Stimulated activated CD4-positive, alpha-beta T cell treated with anti-CD3 and anti-CD28 coated beads, Interleukin-12 subunit alpha, Interleukin-12 subunit beta, amount 100 ng/mL, for 48 hours (primary cell): ENCODE measurements at places on chromosomes 5 and 9.
A peak's percentile ranks its signal among the peaks of the same experiment; 100 is the strongest.

DNA sequence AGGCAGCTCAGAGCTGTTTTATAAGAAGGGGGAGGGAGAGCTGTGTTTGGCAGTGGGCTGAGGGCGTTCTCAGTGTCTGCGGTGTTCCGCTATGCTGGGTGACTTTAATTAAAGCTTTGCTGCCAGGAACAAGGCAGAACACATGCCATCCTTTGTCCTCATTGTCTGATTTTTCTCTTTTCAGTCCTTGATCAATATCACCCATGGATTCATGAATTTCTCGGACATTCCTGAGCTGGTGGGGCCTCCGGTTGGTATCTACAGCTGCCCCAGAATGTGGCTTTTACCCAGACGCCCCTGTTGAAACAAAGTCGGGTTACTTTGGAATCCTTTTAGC lies 66.5 kb upstream of the TGFBR1 start:
- DNase-seq, result no peak

GRCh38 chr5:122120957-122121356 lies 8.4 kb upstream of the ZNF474 start:
- no peak for DNase-seq

DNA sequence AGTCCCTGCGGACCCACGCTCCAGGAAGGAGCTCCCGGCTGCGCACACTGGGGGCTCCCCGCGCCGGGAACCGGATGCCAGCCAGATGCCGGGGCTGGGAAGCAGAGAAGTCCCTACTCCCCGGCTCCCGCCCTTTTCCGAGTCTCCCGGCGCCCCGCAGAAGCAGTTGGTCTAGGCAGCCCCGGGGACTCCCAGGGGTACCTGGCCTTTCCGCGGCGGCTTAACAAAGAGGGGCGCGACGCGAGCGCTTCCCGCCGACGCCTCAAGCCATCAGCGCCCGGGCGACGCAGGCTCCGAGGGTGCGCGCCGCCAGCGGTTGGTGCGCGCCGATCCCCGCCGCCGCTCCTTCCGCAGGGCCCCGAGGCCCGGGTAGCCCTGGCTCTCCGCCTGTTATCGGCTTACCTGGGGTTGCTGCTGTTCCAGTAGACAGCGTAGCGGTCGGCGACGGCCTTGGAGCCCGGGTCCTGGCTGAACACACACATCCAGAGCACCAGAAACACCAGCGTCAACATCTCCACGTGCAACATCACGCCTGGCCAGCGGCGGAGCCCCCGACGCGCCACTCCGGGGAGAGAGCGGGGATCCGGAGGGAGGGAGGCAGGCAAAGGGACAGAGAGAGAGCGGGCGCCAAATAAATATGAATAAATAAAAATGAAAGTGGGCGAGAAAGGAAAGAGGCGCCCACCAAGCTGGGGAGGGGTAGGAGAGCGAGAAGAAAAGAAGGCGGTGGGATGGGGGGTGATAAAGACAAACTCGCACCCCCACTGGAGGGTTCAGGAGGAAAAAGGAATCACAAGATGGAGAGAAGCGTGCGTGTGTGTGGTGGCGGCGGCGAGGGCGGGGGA lies 428 bp downstream of the EFNA5 start:
- no peak for DNase-seq

GRCh38 chr5:84384604-84385575 lies at the start of gene EDIL3:
EDIL3 (minus strand) TSS chr5:84384880; CDS start chr5:84384374, 506 bp downstream.
- no peak for DNase-seq

DNA sequence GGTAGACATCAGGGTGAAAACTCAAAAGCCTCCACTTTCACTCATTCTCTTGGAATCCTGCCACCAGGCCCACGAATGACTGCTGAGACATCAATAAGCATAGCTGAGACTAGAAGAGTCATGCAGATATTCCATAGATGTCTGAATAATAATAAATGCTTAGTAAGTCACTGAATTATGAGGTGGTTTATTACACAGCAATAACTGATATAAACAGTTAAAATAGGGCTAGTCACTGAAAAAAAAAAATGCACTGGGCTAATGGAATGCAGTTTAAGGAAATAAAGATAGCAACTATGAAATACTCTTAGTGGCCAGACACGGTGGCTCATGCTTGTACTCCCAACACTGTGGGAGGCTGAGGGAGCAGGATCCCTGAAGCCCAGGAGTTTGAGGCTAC lies 262.8 kb upstream of the CDH6 start:
- DNase-seq, result no peak

- no peak for DNase-seq
Observed at GRCh38 chr5:138559937-138560336, 15.3 kb downstream of the HSPA9 start.

DNA sequence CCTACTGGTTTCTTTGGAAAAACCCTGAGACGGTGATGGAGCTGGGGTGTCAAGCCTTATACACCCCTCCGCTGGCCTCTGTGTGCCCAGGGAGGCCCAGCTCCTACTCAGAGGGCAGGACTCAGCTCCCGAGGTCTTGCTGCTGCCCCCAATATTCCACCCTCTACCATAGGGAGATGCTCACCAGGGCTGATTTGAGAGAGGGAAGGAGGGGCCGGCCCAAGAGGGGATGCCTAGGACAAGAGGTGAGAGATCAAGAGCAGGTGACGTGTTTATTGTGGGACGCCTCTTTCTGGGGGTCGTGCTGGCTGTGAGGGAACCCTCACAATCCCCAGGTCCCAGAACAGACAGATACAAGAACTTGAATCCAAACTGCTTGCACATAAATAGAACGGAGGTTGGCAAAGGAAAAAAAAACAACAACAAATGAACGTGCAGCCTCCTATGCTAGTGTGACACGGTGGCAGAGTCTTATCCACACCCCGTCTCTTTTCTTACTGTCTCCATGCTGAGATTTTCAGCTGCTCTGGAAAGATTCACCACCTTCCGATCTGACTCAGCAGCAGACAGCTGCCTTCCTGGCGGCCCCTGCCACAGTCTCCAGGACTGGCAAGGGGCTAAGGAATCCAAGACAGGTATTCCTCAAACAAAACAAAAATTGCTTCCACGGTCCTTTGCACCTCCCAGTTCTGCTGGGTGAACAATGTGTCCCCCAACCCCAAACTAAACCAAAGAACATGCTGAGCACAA lies 22.3 kb downstream of the FABP6 start:
- DNase-seq, result no peak

GRCh38 chr5:138935466-138935865 lies 60.3 kb upstream of the LRRTM2 start:
- no peak for DNase-seq

GRCh38 chr5:123044926-123045617 lies 8.5 kb upstream of the PPIC start:
- no peak for DNase-seq

- no peak for DNase-seq
Observed at GRCh38 chr9:83932011-83932410, 10.8 kb upstream of the KIF27 start.

- DNase-seq, result no peak
Observed at GRCh38 chr5:126777257-126777974, 480 bp downstream of the LMNB1 start.

DNA sequence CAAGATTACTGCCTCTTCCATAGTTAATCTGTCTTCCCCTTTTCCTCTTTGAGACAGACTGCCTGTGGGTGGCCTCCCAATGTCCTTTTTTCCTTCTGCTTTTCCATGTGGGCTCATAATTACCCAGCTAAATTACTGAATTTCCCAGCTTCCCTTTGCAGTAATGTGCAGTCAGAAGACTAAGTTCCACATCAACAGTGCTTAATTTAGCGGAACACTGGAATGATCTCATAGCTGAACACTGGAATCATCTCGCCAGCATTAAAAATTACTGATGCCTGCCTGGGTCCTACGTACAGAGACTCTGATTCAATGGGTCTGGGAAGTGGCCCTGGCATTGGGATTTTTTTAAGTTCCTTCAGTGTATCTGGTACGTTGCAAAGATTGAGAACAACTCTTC lies 84.3 kb downstream of the DNAH5 start:
- no peak for DNase-seq

DNA sequence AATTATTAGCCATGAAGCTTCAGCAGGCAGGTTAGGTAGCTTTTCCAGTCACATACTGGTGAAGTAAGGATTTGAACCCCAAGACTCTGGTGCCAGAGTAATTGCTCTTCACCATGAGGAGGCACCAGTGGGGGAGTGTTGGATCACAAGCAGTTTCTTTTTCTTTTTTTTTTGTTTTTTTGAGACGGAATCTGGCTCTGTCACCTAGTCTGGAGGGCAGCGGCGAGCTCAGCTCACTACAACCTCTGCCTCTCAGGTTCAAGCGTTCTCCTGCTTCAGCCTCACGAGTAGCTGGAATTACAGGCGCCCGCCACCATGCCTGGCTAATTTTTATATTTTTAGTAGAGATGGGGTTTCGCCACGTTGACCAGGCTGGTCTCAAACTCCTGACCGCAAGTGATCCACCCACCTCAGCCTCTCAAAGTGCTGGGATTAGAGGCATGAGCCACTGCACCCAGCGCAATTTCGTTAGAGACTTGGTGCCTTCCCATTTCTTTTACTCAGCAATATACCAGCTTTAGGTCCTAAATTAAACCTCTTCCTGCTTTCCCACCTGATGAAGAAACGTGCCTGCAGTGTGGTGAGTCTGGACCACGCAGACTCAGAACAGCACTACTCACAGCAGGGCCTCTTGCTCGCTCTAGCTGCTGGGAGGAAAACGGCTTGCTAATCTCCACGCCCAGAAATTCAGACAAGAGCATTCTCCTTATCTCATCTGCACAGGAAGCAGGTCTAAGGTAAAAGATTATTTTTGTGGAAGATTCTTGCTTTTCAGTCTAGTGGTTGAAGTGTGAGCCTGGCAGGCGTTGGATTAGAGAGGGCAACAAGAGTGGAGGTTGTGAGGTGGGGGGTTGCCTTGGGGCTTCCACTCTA lies at the start of gene S100Z:
TSS of gene S100Z (plus strand) at position 596 of the 873 bp plus-strand sequence. CDS start 25,346 bp downstream, outside the sequence.
- DNase-seq, result peak; percentile 33

- DNase-seq, result no peak
Observed at GRCh38 chr9:68498816-68499215, 41.9 kb downstream of the TMEM252 start.

DNA sequence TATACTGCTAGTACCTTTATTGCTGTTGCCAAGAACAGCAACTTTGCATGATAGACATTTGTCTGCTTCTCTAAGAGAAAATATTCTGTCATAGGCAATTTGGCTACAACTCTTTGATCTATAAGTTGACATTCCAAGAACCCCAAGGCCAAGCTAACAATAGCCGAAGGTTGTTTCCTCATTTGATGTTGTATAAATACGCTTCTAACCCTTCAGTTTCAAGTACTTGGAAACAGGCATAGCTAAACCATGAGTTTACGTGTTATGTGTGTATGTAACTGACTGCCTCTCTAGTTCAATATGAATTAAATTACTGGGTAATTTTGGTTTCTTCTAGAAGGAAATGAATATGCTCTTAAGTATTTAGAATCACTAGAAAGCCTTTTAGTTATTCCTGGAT lies 1034.0 kb downstream of the TLE4 start:
- no peak for DNase-seq

DNA sequence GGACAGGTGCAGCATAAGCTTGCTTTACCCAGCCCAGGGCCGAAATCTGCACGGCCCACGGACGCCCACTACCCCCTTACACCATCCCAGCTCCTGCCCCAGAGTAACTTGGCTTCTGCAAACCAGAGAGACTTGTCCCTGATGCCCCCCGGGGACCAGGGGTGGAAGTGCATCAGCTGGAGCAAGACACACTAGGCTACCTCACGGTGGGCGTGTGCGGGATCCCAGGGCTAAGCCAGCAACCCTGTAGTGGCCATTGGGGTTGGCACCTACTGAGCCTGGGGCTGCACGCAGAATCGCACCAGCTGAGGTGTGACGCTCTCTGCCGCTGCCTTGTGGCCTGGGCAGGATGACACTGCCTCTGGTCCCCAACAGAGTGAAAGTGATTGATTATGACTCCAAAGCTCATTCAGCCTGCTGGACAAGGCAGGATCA lies 6.1 kb upstream of the ZNF79 start:
- no peak for DNase-seq

DNA sequence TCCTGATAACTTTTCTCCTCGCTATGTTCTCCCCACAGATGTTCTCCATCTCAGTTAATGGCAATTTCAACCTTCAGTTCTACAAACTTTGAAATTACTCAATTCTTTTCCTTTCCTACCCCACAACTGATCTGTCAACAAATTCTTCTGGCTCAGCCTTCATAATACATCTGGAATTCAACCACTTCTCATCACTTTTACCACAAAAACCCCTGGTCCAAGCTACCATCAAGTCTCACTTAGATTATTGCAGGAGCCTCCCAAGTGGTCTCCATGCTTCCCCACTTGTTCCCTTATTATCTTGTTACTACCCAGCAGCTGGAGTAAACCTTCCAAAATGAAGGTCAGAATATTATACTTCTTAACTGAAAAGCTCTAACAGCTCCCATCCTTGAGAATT lies 110.1 kb downstream of the FBN2 start:
- no peak for DNase-seq

DNA sequence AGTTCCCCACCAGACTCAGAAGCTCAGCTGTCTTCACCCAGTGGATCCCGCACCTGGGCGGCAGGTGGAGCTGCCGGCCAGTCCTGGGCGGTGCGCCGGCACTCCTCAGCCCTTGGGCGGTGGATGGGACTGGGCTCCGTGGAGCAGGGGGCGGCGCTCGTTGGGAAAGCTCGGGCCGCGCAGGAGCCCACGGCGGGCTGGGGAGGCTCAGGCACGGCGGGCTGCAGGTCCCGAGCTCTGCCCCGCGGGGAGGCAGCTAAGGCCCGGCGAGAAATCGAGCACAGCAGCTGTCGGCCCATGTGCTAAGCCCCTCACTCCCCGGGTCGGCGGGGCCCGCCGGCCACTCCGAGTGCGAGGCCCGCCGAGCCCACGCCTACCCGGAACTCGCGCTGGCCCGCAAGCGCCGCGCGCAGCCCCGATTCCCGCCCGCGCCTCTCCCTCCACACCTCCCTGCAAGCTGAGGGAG lies 560.0 kb downstream of the BRINP1 start:
- no peak for DNase-seq

GRCh38 chr5:79613549-79613948 lies 1.3 kb downstream of the TENT2 start:
- no peak for DNase-seq

GRCh38 chr5:127699416-127699815 lies 3.8 kb upstream of the CCDC192 start:
- DNase-seq, result no peak

DNA sequence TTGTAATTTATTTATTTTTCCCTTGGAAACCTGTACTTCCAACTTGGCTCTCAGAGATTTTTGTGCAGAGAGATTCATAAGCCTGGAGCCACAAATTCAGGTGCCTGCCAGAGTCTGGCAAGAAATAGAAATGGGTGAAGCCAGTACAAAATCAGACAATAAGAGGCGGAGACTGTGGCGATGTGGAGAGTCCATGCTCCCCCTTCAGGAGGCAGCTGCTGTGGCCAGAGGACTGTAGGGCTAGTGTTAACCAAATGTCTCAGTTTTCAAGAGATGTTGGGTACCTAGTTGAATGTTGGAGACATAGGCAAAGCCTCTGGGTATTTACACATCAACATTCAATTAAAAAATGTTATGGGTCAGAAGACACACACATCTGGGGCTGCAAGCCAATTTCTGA lies 208.6 kb downstream of the PSAT1 start:
- DNase-seq, result no peak
